ENCODE measurements at places on chromosomes 12 and 14.

DNA sequence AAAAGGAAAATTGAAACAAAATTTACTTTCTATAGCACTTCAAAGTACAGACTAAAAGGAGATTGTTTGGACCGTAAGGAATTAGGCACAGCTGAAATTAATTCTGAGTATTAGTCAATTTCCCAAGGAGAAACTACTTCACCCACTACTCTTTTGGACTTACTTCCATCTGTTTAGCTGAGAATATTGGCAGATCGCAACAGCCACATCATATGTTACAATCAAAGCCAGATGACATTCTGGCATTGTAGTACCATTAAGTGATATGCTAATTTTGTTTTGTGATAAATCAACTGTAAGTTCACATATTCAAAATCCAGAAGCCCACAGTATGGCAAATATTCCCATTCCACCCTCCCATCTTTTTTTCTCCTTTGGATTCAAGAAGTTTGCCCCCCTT is 47.1 kb upstream of the ANKS1B start:
- DNase-seq = no peak

GRCh38 chr12:42326541-42327226 is 717 bp downstream of the PPHLN1 start:
- no peak for DNase-seq

GRCh38 chr12:24561882-24562770 is 386.8 kb downstream of the BCAT1 start:
- no peak for DNase-seq

GRCh38 chr14:100078997-100079725 is 13.9 kb downstream of the EVL start:
- peak; percentile 75 for DNase-seq

- DNase-seq = no peak
Observed at GRCh38 chr12:67107751-67108269, 161.3 kb upstream of the CAND1 start.

- DNase-seq = no peak
Observed at GRCh38 chr12:94643606-94644005, 6.8 kb downstream of the TMCC3 start.

DNA sequence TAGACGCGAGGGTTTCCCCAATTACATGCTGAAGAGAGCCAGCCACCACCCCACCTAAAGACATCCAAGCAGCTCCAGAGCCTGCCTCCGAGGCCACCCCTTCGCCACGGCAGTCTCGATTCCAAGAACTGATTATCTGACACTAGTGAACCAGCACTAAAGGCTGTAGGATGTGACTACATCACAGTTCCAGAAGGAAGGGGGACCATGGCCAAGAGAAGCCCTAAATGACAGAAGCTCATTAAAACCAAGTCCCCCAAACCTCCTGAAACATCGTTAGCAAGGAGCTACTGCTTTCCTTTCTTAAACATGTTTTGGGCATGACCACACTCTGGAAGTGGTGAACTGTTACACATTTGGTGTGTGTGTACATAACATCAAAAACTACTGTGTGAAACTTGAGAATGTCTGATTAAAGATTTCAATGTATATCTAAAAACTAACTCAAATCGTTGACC is 88.2 kb downstream of the DUSP16 start:
- no peak for DNase-seq

GRCh38 chr12:52402873-52403540 is 3.1 kb downstream of the KRT82 start:
- DNase-seq = no peak

GRCh38 chr12:13428538-13429265 is 232.2 kb downstream of the EMP1 start:
- DNase-seq = no peak

DNA sequence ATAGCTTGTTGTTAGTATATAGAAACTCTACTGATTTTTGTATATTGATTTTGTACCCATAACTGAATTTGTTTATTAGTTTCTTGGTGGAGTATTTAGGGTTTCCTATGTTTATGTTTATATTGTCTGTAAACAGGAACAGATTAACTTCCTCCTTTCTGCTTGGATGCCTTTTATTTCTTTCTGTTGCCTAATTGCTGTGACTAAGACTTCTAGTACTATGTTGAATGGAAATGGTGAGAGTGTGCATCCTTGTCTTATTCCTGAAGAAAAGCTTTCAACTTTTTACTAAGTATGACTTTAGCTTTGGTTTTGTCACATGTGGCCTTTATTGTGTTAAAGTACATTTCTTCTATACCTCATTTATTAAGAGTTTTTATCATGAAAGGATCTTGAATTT is 20.9 kb downstream of the FBXW8 start:
- DNase-seq = no peak

- no peak for DNase-seq
Observed at GRCh38 chr14:74395094-74395493, 30.9 kb downstream of the SYNDIG1L start.

DNA sequence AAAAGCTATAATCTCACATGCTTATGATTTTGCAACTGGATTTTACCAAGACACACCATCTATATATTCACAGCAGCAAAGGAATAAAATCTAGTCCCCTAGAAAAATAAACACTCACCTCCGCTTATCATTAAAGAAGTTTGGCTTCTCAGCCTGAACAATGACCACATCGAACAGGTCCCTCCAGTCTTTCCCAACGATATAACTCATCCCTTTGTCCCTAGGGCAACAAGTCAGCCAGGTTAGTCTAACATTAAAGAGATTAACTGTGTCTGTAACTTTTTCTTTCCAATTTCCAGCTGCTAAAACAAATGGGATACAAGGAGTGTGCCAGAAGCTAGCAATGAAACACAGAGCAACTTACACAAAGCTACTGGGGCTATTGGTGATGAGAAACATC is 48.0 kb downstream of the NT5DC3 start:
- no peak for DNase-seq

DNA sequence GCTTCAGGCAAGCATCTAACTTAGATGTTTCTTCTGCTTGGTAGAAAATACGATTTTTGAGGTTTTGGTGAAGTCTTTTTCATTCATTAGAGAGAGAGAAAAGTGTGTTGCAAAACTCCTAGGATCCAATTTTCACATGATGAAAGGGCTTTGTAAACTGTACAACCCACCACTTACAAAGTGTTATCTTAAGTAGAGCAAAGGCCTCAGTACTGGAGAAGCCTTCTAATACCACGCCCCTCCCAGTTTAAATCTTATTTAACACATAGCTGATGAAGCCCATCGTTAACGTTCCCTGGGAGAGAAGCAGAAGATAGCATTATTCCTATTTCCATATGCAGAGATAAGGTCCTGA is 869 bp downstream of the APOLD1 start:
- DNase-seq = no peak

DNA sequence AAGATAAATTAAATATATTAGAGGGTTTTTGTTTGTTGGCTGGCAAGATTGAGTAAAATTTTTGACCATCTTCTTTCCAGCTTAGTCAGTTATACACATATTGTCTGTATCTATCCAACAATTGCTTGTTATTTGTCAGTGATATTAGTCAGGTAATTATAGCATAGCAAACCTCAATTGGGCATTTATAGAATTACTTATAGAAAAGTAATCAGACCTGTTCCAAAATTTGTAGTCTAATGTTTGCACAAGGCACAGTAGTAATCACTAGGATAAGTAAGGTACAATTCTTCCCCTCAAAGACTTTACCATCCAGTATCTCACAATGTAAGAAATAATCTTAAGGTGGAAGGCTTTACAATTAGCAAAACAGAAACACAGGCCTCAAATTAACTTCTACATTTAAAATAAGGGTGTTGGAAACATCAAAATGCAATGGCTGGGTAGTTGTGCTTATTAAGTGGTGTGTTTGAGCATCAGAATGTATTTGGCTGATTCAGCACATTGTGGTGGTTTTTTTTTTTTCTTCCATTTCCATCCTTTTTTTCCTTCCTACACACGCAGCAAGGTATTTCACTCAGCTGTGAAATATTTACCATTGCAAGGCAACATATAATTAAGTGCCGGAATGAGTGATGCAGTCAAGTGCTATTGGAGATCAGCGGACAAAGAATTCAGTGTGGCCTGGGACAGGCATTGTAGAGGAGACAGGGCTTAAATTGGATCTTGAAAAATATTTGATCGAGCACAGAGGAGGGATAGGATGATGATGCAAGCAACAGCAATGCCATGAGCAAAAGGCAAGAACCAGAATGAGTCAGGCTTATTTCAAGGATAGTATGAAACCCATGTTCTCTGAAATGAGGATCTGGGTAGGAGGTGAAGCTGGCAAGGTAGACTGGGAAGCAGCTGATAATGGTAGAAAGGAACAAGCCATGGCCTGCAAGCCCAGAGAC is 178.2 kb downstream of the AKAP6 start:
- no peak for DNase-seq

GRCh38 chr14:69342928-69343525 is 55.1 kb downstream of the ERH start:
- DNase-seq = no peak

- no peak for DNase-seq
Observed at GRCh38 chr14:55398679-55399078, 13.0 kb downstream of the ATG14 start.

- DNase-seq = no peak
Observed at GRCh38 chr12:81141217-81141616, 63.3 kb downstream of the ACSS3 start.

GRCh38 chr12:81146228-81147225 is 68.6 kb downstream of the ACSS3 start:
- DNase-seq = no peak

DNA sequence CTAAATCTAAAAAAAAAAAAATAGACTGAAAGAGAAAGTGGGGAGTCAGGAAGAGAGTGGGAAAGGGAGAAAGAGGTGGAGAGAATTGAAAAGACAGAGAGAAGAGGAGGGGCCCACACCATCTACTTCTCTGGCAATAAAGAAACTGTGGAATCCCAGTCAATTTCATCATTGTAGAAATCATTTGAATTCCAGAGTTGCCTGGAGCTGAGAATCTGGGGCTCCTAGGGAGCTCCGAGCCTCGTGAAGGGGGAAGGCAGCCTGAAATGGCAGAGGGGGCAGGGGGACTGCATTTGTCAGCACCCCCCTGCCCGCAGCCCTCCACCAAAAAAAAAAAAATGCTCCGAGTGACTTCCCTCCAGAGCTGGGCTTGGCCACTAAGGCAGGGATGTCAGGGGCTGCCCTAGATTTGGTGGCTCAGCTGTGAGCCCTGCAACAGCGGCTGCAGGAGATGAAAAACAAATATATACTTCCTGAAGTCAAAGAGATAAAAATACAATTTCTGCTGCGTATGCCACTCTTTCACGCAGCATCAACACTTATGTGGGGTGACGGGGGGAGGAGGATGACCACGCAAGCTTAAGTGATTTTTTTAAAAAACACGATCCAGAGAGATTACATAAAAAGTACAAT is 80.5 kb downstream of the BCL11B start:
- no peak for DNase-seq

DNA sequence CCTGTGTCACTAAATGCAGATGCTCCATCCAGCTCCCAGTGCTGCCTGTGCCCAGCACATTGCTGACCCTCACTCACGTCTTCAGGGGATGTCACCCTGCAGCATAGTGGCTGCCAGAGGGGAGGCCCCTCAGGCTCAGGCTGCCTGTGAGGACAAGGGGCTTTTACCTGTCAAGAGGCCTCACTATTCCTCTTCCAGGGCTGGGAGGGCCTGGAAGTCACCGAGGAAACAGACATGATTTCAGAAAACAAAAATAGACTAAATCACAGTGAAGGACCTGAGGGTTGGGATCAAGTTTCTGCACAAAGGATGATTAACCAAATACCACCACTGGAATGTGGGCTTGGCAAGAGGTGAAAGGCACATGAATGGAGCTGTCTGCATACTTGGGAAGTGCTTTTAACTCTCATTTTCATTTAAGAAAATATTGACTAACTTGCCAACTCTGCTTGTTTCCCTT is 1202.3 kb downstream of the BCL11B start:
- DNase-seq = no peak

DNA sequence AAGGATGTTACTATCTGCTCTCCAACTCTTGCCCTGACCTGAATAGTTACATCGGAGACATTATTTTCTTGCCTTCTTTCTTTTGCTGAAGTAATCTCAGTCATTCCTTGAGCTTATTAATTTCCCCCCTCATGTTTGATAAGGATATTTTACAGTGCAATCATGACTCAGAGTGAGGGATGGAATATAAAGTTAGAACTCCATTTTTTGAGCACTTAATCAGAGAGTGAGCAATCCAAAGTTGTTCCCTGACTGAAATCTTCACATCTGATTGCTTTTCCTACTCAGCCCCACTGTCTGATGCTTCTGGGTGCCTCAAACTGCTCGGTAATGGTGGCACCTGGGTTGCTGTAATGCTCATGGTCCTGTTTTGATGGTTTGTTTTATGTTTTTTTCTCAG is 142.7 kb upstream of the SEL1L start:
- no peak for DNase-seq

DNA sequence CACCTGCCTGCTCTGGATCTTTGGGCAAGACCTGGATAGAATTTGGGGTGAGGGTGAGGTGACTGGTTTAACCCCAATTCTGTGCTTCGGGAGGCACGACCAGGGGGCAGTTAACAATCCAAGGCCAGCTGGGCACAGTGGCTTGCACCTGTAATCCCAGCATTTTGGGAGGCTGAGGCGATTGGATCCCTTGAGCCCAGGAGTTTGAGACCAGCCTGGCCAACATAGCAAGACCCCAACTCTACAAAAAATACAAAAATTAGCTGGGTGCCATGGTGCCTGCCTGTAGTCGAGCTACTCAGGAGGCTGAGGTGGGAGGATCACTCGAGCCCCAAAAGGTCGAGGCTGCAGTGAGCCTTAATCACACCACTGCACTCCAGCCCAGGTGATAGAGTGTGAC is 38.2 kb downstream of the HRK start:
- no peak for DNase-seq

- DNase-seq = no peak
Observed at GRCh38 chr14:68639758-68640574, 152.9 kb downstream of the ZFP36L1 start.

DNA sequence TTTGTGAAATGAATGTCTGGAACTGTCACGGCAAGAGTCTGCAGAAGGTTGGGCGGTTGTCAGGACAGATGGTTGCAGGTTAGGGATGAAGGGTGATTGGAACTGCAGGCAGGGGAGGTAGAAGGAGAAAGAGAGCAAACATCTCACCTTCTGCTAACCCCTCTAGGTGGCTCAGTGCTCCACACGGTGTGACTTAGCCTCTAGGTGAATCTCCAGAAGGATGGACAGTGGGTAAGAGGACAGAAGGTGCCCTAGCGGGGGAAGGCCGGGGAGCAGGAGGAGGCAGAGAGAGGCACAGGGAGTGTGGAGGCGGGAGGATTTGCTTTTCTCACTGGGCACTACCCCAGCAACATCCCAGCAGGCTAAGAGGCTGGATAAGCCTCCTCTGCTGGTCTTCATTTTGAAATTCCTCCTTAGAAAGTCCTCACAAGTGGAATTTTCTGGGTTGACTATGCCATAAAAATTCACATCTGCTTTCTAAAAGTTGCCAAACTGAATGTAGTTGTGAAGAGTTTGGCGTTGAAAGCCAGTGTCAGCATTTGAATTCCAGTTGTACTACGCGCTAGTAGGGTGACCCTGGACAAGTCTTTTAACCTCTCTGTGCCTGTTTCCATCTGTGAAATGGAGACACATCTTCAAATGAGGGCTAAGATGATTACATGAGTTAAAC is 10.7 kb upstream of the GPR68 start:
- no peak for DNase-seq

GRCh38 chr12:57429473-57430111 is 1.3 kb downstream of the R3HDM2 start:
- no peak for DNase-seq

All from stimulated activated CD4-positive, alpha-beta T cell treated with anti-CD3 and anti-CD28 coated beads, Interleukin-4, amount 100 ng/mL, for 4 hours (primary cell).